ENCODE measurements at places on chromosomes 5 and 9.

DNA sequence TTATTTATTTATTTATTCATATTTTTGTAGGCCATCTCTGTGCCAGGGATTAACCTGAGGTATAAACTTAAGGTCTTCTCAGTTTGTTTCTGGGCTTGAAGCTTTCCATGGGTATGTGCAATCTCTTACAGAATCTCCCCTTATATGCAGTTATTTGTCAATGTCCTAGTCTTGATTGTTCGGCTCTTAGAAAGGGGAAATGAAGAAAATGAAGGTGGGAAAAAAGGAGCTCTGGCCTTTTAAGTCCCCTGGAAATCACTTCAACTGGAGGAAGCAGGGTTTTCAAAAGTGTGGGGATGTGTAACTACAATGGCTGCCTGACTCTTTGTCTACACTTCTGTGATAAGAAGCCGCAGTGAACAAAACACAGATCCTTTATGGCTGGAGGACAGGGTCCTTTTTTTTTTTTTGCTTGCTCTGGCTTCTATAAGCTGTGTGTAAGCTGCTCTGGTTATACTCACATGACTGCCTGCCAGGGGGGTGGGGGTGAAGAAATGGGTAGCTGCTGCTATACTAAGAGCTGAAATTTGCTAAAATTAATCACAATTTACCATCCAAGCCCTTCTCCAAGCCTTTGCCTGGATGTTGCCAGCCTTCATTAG is 33.7 kb downstream of the CENPP start:
- DNase-seq, result no peak

- DNase-seq, result no peak
Observed at GRCh38 chr5:164555809-164556208, 1050.4 kb downstream of the MAT2B start.

DNA sequence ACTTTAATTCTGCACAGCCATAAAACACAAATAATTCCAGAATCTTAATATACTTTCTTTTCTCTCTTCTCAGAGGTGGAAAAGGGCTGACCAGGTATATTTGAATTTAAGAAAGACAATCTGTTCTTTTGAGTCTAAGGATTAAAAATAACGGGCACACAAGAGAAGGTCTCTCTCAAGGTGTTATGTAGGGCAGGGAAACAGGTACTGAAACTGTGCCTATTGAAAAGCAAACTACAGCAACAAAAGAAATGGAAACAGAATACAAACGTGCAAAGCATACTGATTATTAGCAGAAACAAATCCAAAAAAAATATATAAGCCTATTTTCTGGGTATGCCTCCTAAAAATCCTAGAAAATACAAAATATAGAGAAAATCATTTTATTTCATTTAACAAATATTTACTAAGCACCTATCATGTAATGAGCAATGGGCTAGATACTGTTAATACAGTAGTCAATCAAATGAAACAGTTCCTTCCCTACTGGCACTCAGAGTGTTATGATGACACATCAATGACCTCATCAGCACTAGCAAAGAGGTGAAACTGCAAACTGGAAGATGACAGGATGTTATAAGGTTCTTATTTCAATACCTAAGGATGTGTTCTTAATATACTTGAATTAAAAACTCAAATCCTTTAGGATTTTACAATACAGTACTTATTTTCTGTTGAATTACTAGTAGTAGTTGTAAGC is 87.7 kb downstream of the AUH start:
- DNase-seq, result peak; percentile 20

DNA sequence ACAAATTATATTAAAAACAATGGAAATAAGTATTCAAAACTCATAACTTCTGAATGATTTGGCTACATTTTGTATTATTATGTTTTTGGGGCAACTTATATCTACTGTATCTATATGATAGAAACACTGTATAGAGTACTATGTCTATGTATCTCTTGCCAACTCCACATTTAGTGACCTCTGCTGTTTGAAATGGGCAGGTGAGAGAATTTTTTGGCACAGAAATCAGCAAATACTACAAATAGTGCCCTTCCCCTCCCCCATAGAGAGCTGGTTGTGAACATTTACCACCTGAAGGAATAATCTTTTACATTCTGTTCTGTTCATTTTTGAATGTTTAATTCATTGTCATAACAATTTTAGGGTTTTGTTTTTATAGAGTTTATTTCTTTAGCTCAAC is 545.3 kb downstream of the PDE4D start:
- no peak for DNase-seq

GRCh38 chr5:72476721-72477120 is 30.5 kb downstream of the ZNF366 start:
- DNase-seq, result no peak

- no peak for DNase-seq
Observed at GRCh38 chr5:76755779-76756637, 40.1 kb downstream of the F2R start.

DNA sequence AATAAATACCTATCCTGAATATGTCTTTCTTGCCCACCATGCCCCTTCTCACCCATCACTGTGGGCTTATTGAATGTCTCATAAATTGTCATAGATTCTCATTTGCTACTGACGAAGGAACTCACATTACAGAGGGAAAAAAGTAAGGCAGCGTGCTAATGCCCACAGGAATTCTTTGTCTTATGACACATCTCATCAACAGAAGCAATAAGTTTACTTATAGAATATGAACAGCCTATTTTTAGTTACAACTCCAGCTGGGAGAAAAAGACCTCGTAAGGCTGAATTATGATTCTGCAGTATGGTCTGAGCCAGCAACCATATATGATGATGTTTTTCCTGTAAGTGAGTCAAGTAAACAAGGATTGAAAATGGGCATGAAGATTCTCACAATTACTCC is 22.4 kb upstream of the ATG10 start:
- DNase-seq, result no peak

- no peak for DNase-seq
Observed at GRCh38 chr5:139878093-139878492, 82.5 kb downstream of the PSD2 start.

DNA sequence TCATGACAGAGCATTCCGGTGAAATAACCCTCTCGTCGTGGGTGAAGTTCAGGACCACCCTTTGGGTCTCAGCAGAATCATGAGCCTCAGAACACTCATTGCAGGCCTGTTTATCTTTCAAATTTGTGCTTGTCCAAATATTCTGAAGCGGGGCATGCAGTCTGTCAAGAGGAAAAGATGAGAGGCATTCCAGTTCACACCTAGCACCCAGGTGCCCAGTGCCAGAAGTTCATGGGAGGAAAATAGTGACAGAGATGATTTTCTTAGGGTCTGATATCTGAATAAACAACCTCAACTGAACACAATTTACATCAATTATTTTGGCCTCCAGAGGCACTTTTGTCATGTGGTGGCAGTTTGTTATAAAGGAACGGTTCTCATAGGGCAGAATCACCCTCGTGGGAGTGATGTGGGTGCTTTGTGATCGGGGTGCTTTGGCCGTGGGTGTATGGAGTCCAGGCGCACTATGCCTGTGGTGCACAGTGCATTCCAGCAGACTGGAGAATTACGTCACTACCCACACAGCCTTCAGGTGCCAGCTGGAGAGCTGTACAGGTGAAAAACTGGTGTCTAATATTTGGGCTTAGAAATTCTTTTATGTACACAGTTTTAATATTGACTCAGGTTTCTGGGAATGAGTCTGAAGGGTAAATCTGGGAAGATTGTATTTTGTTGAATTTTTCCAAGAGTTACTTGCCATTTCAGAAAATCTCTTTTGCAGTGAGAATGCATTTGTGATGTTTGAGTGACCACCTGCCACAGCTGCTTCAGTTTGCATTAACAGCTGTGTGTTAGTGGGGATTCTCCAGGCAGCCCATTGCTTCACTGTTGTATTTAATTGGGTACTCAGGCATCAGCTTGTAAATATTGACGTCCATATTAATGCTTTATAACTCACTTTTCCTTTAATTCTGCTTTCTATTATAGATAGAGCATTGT is 289.3 kb downstream of the FANCC start:
- DNase-seq, result no peak

- DNase-seq, result no peak
Observed at GRCh38 chr5:140637371-140638100, 1.7 kb upstream of the TMCO6 start.

DNA sequence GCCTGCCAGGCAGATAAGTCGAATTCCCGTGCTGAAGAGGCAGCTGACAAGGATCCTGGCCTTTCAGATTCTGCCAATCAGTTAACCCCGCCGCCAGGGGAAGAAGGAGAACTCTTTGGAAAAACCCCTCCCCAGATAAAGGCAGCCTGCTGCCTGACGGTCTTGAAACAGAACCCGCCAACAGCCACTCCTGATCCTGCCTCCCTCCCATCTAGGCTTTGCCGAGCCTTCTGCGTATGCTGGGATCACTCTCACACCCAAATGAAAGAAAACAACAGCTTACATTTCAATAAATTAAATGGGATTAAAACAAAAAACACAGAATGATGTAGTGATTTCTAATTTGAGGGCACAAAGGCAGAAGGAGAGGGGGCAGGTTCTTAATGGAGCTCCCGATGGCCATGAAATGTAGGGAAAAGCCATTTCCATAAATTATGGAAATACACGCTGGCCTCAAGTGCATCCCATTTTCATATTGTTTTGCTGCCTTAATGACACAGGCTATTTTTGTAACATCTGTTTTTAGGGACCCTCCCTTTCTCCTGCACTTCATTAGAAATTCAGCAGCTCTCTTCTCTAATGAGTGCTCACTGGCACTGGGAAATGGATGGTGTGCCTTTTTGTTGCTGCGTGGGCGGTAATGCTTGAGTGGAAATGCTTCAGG is 319.1 kb downstream of the MED10 start:
- no peak for DNase-seq

- DNase-seq, result no peak
Observed at GRCh38 chr9:95273369-95274022, 44.0 kb downstream of the FANCC start.

DNA sequence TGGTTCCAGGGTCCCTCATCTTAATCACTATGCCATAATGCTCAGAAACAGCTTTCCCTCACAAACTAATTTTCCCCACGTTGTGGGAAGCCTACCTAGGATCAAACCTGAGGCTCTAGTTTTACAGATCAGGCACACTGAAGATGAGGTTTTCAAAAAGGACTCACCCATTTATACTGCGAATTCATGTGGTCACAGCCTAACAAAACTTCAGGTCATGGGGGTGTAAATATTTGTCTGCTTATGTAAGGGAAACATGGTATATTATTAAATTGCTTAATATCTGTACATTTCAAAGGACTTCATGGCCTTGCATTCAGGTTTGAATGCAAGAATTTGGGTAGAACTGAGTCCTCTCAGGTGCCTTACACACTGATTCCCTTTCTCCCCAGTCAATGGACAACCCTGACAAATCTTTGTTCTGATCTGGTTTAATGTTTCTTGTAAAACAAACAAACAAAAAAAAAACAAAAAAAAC is 12.1 kb downstream of the ZFAND5 start:
- DNase-seq, result no peak

- DNase-seq, result no peak
Observed at GRCh38 chr5:95274011-95274410, 10.9 kb downstream of the MCTP1 start.

GRCh38 chr5:35857606-35858205 is 1.0 kb downstream of the IL7R start:
- peak; percentile 87 for DNase-seq

GRCh38 chr9:101246691-101247090 is 138.1 kb downstream of the BAAT start:
- no peak for DNase-seq

GRCh38 chr5:135930029-135930948 is 24.5 kb downstream of the LECT2 start:
- no peak for DNase-seq

DNA sequence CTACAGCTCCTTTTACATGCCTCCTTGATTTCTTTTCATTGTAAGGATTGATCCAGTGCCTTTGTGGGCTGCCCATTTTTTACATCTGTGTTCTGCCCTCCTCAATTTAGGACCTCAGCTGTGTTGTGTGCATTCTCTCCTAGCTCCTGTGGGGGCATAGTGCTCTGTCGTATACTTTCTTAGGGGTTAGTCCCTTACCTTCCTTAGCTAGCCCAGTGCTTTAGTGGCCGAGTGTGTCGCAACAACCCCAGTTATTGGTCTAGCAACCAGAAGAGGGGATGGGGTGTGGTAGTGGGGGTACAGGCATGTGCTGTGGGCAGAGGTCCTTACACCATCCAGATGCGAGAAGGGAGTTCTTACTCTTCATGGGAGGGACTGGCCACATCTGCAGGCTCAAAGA is 12.1 kb downstream of the MTRR start:
- DNase-seq, result no peak

DNA sequence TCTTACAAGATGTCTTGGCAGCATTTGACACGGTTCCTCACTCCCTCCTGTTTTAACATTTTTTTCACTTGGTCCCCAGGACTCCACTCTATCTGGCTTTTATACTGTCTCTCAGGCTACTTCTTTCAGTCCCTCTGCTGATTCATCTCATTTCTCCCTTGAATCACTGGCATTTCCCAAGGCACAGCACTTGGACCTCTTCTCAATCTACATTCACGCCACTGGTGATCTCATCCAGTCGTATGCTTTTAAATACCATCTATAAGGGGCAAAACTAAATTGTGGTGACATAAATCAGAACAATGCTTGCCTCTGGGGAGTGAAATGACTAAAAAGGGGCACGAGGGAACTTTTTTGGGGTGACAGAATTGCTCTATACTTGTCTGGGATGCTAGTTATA is 47.1 kb downstream of the MAPKAP1 start:
- DNase-seq, result peak; percentile 76

GRCh38 chr9:99054581-99054980 is 50.3 kb upstream of the TGFBR1 start:
- peak; percentile 64 for DNase-seq
